Cortex of kidney (tissue), 1 donor: ENCODE measurements at places on chromosomes 5 and 9.

DNA sequence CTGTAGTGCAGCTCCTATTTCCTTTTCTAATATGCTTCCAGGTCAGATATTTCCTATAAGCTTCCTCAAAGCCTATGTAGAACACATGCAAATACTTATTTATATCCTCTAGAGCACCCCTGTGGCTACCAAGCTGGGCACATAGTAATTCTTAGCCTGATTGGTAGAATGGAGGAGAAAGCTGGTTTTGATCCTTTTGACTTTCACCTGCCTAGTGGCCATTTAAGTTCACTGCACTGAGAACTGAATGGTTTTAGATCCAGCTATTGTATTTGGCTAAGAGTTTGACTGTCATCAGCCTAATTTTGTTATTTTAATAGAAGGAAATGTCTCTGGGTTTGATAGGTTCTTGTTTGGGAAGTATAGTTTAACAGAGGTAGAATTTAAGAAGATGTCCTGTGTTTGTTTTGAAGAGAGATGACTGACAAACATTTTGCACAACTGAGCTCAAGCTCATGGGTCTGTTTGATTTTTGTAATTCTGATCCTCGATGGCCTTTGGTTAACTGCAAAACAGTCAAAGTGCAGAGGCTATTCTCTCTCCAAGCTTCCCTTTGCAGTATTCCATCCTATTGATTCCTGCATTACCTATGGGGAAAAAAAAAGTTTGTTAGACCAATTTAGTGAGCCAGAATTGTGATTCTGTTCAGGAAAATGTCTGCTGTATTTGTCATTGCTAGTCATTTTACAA lies 85.4 kb downstream of the KCNN2 start:
- no peak for DNase-seq

- DNase-seq = no peak
Measured at GRCh38 chr9:108710424-108710823, 145.4 kb downstream of the ACTL7B start.

DNA sequence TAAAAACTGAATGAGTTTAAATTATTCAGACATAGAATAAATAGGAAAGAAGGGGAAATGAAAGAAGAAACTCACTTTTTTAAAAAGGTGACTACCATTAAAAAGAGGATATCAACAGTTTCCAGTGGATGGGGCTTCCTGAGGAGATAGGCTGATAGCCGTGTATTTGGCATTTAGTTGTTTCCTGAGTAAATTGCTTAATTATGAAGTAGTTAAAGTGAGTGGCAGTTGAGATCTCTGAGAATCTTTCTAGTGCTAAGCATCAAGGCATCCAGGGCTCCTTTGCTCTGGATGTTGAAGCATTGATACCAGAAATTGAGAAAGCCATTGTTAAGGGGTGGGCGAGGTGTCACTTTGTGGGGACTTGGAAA lies 2.7 kb downstream of the TNFAIP8 start:
- no peak for DNase-seq

DNA sequence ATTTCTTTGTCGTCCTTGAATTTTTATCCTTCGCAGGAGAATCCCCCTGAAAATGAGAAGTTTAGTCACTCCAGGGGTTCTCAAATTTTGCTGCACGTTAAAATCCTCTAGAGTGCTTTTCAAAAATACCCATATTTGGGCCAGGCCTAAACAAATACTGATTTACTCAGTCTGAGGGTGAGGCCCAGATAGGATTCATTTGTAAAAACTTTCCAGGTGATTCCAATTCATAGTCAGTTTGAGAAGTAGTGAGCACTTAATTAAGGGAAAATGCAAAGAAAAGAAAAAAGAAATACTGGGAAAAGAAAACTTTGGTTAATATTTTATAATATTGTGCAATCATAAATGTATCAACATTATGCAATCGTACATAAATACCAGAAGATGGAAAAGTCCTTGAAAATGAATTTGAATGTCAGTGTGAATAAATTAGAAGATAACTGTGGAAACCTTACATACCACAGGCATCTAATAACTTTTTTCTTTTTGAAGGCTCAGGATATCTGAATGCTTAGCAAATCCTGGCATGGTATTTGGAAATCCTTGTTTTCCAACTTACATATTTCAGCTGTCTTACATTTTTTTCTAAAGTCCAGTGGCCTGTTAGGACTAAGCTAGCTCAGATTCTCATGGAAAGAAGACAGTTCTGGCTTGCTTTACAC lies 116.5 kb upstream of the DAPK1 start:
- DNase-seq = no peak

DNA sequence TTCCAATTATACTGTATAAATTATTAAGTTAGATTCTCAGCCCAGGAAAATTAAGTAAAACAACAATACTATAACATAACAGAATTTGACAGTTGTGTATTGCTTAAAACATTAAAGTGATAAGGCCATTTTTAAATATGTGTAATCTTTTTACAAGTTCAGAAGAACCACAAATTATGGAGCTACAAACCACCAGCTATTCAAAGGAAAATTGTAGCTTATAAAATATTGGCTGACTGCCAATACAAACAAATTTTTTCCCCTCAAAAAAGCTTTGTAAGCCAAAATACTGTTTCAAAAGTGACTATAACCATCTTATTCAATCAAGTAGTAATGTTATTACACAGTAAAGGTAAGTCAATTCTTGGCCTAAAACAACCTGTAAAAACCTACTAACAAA lies 21.9 kb downstream of the STRBP start:
- DNase-seq = no peak

DNA sequence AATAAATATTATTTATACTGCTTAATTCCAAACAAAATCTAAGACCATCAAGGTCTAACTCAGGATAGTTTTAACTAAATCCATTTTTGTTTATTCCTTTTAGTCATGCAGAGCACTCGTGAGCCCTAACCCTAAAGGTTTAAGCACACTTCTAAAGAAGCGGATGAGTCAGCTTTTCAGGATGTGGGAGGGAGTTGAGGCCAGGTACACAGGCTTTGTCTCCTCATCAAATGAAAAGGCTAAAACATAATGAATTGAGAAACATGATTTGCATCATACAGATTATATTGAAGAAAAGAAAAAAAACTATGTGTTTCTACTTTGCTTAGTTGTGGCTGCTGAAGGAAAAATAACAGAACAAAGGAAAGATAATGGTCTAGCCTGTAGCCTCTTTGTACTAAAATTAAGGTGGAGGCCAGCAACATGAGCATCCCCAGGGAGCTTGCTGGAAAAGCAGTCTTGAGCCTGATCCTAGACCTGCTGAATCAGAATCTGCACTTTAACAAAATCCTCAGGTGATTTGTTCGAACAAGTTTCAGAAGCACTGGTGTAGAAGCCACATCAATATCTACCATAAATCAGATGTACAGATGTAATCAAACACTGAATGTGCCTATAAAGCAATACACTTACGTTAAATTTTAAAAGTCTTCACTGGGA lies 21.1 kb upstream of the ISCA1 start:
- no peak for DNase-seq

- DNase-seq = no peak
Measured at GRCh38 chr5:157253547-157253946, 12.4 kb upstream of the CYFIP2 start.

GRCh38 chr5:127766676-127767335 lies 63.6 kb downstream of the CCDC192 start:
- DNase-seq = no peak
